ENCODE measurements at places on chromosomes 4 and X.

DNA sequence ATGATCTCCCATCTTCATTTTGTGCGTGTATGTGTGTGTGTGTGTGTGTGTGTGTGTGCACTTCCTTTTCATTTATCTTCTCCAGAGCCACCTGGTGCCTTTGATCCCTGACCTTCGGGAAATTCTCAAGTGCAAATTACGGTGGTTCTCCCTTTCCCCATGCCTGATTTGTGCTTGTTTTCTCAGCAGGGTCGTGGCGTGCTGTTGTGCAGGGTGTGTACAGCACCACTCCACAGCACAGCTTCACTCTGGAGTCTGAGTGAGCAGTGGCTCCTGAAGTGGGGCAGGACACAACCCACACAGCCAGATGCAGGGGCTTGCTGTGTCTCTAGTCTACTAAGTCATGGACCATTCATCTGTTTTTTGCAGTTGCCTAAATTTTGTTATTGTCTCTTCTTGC, 114.2 kb upstream of the TBC1D9 start:
- no peak for DNase-seq

DNA sequence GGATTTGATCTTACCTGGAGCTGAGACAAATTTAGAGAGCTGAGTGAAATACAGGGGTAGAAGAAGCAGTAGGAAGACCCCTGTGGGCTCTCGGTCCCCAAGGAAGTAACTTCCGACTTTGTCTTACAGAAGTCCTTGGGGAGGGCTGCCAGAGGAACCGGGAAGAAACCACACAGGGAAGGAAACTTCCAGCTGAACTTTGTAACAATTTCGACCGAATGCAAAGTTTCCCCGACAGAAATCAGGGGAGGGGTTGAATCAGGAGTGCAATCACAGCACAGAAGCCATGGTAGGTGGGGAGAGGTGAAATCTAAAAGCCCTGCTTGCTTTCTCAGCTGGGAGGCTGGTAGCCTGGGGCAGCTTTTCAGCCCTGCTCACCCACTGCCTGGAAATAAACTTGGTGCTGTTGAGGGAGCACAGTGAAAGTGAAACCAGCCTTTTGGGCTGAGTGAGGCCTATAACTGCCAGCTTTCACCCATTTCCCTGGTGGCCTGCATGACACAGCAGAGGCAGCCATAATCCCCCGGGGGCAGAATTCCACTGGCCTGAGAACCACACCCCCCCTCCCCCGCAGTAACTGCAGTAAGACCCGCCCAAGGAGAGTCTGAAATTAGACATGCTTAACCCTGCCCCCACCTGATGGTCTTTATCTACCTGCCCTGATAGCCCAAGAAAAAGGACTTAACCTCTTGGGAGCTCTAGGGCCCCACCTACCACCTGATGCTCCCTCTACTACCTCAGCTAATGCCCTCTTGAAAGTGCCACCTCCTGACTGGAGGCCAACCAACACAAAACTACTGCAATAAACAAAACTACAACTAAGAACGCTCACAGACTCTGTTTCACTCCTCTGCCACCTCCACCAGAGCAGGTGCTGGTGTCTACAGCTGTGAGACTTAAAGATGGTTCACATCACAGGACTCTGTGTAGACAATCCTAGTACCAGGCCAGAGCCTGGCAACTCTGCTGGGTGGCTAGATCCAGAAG, 248.2 kb downstream of the PARM1 start:
- no peak for DNase-seq

GRCh38 chr4:1842993-1843448, 12.9 kb downstream of the LETM1 start:
- DNase-seq = no peak

DNA sequence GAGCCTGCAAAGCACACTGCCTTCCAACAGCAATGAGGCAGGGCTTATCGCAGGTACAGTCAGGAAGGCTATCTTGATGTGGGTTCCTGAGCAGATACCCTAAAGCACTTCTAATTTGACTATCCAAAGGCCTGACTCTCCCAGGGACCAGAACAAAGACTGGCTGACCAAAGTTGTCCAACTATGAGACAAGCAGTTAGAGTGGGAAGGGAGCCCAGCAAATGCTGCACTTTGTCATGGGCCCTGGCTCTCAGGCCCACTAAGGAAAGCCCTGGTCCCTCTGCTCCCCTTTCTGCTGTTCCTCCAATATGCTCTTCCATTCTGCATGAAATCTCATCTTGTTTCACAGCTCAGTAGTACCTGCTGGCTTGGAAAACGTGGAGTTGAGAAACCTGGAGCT, 391.0 kb downstream of the RAB28 start:
- no peak for DNase-seq

DNA sequence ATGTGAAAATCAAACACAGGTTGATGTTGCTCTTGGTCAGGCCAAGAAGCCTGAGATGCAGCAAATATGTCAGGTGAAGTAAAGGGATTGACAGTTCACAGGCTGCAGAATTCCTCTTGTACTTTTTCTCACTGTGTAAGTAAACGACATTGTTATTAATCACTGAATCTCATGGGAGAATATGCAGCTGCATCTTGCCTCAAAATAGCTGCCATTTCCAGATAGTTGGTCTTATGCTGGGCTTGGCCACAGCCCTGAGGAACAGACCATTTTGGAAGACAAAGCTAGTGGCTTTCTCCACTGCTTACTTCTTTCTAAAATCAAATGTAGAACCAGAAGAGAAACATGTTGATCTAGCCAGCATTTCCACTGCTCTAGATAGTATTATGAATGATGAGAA, 403.4 kb upstream of the NR3C2 start:
- DNase-seq = no peak

DNA sequence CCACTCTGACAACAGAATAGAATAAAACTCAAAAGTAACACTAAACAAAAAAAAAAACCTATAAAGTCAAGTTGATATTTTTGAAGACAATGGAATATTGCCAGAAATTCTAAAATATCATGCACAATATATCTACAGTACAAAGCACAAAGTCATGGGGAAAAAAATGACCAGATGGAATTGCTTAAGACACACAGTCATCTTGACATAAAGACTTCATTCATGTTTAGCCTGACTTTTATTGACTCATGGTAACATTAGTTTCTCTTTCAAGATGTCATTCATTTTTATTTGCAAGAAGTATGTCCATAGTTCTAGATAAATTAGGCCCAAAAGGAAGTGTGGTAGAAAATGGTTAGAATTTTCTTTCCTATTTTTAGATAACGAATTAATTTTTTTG, 259.1 kb downstream of the CAMK2D start:
- DNase-seq = no peak
